A549 treated with GW870086 at 1 μM for 4 hours (cell line): ENCODE measurements at places on chromosomes 2 and 18. TPM values are rescaled to one million over a fixed set of nuclear protein-coding genes. Genes with fewer than 3 reads are reported as not detected.

The LHCGR gene
- not detected in 5 replicates for total RNA-seq

The GPBAR1 gene
- total RNA-seq = 0.19 to 0.42 TPM (median 0.23 TPM) in 5 replicates

The ANKRD53 gene
- total RNA-seq = 0.12 TPM in 1 of 5 replicates, not detected in the others

The KIAA1328 gene
- total RNA-seq = 1.1 to 1.8 TPM (median 1.6 TPM) in 5 replicates

The FAM161A gene
- total RNA-seq = 4.7 to 8.0 TPM (median 7.3 TPM) in 5 replicates

The OXER1 gene
- total RNA-seq = not detected in 5 replicates

The MPP4 gene
- 0.07 to 0.14 TPM (median 0.13 TPM) in 3 of 5 replicates, not detected in the others for total RNA-seq

The CD8A gene
- total RNA-seq = 0.21 to 0.34 TPM (median 0.24 TPM) in 5 replicates

The NTSR2 gene
- not detected in 5 replicates for total RNA-seq
